ENCODE measurements at places on chromosomes 3 and 15.

DNA sequence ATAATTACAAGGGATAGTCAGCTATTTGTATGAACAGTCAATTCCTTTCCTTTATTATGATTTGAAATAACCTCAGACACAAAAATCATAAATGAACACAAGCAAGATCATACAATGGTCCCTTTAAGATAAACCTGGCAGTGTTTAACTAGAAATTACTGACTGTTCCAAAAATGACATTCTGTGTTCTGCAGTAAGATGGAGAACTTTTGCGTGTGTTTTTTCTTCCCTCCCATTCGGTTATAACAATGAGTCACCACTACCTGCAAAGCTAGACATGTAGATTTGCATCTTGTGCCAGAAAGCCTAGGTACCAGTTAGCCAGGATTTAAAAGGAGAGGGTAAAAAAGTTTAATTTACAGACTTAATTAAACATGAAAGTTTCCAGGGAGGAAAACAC is 248.2 kb upstream of the ADAMTS9 start:
- no peak for DNase-seq

GRCh38 chr3:60308808-60309207 is 942.4 kb downstream of the FHIT start:
- DNase-seq: no peak

DNA sequence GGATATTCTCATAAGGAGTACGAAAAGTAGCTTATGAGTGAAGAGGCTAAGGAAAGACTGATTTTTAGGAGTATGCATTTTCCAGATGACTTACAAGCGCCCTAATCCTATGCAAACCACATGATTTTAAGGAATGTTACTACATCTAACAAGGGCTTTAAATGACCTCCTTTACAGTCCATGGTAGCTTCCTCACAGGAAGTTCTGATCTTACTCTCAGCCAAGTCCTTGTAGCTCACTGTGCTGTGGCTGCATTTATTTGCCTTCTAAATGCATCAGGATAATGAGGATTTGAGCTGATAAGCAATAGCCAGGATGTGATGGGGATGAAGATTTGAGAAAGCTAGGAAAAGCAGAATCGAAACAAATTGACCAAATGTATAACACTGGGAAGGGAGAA is 896.0 kb downstream of the MCTP2 start:
- DNase-seq: no peak

DNA sequence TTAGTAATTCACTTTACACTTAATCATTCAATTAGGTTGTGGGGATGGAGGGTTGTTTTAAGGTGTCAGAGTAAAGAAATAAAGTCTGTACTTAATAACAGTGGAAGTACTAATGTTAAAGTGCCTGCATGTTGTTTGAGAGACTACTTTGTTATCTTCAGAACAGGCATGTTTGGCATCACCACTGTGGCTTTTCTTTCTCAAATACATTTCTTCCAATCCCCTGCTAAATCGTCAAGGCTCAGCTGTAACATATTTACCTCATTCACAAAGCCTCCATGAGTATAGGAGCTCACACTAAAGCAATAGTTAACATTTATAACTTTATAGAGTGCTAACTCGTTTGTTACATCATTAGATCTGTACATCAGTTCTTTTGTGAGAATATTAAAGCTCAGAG is 2.6 kb downstream of the TIMMDC1 start:
- DNase-seq: no peak

DNA sequence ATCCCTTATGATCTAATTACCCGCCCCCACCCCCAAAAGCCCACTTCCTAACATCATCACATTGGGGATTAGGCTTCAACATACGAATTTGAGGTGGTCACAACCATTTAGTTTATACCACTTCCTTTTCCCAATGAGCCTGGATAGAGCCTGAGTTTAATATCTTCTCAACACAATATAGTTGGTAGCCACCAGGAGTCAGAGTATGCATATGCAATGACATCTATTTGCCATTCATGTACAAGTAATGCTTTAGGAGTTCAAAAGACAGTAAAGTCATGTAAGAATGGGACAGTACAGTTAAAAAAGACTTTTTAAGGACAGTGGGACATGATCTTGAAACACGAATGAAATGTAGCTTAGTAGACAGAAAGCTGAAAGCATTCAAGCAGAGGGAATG is 172.4 kb downstream of the DCLK3 start:
- no peak for DNase-seq

DNA sequence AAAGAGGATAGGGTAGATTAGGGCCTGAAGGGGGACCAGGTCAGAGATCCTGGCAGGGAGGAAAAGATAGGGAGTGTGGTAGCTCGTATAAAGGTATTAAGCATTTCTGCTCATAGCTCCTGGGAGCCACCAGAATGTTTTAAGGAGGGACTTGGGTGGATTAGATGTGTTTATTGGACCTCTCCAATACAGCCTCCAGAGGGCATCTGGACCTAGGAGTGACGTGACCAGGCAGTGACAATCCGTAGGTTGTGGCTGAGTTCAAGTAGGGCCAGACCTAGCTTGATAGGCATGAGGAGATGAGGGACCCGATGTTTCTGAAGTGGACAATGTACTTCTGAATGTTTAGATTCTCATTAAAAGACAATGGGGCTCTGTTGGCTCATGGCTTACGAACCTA is 435.2 kb downstream of the MCTP2 start:
- no peak for DNase-seq

- DNase-seq: no peak
These were observed 6.5 kb downstream of the KLHL18 start for GRCh38 chr3:47288966-47289910.

DNA sequence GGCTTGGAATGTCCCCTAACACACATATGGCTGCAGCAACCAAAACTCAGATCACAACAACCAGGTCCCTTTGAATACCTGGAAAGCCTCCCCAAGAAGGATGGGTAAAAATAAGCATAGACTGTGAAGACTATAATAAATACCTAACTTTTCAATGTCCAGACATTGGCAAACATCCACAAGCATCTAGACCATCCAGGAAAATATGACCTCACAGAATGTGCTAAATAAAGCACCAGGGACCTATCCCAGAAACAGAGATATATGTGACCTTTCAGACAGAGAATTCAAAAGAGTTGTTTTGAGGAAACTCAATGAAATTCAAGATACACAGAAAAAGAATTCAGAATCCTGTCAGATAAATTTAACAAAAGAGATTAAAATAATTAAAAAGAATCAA is 109.2 kb downstream of the NEDD4 start:
- DNase-seq: no peak

DNA sequence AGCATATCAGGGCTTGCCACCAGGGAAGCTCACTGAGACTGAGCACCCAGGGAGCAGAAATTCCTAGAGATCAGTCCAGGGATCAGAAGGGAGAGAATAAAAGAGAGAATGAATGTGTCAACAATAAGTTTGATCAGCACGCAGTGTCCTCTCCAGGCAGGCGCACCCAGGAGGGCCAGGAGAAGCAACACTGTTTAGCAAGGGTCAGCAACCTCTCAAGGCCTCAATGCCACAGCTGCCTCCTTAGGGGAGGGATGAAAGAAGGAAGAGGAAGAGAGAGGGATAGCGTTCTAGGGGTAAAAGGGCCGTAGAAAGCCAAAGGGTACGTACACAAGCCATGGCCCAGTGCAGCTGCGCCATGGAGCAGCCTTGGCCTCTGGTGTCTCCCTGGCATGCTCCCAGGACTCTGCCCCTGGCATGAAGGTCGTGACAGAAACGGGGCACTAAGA is 399.8 kb downstream of the SHQ1 start:
- no peak for DNase-seq

GRCh38 chr15:27250223-27250622 is 279.2 kb downstream of the GABRG3 start:
- no peak for DNase-seq

DNA sequence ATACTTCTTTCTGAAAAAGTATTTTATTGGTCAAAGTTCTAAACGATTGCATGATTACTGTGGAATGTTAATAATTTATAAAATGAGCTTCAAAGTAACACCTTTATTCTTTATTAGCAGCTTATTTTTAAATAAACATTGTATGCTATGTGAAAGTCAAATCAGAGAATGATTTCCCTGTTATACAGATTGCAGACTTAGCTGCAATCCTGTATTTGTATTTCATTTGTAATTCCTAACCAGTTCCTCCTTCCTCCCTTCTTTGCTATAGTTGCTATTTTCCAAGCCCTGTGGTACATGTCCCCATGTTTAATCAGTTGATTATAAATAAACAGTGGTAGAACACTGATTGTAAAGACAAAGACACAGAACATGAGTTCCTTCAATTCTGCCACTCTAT is 42.4 kb upstream of the C15orf39 start:
- no peak for DNase-seq

DNA sequence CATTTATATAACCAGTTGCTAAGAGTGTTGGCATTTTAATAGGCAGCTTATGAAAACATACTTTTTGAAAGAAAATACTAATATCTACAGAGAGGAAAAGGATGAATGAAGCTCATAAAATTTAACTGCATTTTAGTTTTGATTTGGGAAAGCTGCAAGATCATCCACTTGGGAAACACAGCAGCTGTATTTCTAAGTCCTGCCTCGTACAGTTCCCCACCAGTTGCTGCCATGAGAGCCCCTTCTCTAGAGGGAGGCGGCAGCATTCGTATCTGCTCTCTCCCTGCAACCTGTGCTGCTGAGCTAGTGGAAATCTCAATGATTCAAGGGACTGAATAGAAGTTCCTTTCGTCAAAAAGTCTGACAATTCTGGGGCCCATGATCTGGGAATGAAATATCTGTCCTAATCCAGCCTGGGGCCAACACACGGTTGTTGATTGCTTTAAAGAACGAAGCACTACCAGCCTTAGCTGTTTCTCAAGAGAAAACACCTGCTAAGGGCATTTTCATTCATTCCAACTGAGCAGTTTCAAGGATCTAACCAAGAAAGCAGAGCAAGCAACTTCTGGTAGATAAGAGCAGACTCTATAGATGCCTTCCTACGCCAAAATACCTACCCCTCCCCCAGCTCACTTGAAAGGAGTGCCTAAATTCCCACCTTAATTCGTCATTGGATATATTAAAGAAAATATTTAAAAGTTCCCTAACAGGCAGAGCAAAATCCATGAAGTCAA is 223.7 kb downstream of the MAGI1 start:
- no peak for DNase-seq

DNA sequence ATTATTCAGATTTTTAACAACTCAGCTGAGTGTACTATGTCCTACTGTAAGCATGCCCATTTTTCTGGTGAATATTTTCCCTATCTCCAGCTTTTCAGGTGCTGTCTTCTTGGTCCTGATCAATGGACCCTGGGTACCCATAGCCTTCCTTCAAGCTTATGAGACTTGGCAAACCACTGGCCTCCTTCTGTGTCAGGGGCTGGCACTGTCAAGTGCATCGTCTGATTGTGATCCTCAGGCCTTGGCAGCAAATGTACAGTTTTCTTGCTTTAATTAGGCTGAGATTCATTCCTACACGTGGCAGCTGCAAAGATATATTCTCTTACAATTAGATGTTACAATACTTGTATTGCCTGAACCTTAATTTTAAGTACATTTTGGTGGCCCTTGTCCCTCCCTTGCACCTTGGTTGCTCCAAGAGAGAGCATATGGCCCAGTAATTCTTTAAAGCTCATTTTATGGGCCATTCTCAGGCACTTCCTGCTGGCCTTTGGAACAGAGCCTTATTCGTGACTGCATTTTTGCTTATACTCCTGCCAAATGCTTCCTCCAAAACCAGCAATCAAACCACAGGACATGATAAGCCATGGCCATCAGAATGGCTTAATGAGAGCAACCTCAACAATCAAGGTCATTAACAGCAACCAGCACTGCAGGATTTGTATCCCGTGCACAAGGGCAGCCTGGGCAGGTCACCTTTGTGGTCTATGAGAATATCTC is 179.9 kb downstream of the CNTN6 start:
- no peak for DNase-seq

GRCh38 chr15:44159492-44159891 is 35.6 kb downstream of the FRMD5 start:
- no peak for DNase-seq

GRCh38 chr3:99357131-99357530 is 281.3 kb upstream of the COL8A1 start:
- no peak for DNase-seq

- DNase-seq: no peak
These were observed 178.7 kb downstream of the THRB start for GRCh38 chr3:24315971-24316370.

- DNase-seq: peak; percentile 17
These were observed at the start of gene GPR171 for GRCh38 chr3:151203051-151203420. TSS of gene GPR171 (minus strand) at chr3:151203216. CDS start at chr3:151199386, 3,830 bp downstream.

GRCh38 chr3:55661141-55661540 is 174.0 kb upstream of the WNT5A start:
- DNase-seq: no peak

All from T-helper 17 cell (primary cell).